ENCODE measurements at places on chromosomes 13 and 19. TPM values are rescaled to one million over a fixed set of nuclear protein-coding genes. Genes with fewer than 3 reads are reported as not detected.

- no peak for DNase-seq
Measured at GRCh38 chr13:59547950-59548349, 615.8 kb downstream of the DIAPH3 start.

DNA sequence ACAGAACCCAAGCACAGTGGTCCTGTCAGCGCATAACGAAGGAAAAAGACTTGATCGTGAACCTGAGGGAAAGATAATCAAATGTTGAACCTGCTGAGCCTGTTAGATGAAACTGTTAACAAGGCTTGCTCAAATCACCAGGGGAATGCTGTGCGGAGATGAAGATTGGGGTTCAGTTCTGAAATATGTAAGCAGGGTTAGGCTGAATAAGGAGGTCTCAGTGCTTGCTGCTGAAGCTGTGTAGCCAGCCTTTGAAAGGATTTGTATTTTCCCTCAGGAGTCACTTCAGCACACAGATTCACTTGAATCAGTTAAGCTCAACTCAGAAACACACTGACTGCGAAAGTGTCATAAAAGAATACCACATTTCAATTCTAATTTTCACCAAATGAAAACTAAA lies 793.5 kb downstream of the OLFM4 start:
- no peak for DNase-seq

DNA sequence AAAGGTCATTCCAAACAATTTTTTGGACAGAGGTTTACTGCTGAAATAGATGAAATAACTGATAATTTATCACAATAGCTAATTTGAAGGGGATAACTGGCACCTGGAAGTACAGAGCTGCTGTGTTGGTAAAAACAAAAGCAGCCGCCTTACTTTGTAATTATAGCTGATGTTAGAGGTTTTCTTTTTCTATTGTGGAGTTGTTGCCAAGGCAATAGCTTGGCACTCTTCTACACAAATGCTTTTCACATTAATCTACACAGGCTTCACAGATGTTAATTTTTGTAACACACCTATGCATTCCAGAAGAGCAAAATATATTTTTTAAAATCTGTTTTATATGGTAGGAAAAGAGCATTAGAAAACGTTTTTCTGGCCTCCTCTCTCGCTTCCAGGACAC lies 56.9 kb downstream of the LACC1 start:
- DNase-seq, result no peak

DNA sequence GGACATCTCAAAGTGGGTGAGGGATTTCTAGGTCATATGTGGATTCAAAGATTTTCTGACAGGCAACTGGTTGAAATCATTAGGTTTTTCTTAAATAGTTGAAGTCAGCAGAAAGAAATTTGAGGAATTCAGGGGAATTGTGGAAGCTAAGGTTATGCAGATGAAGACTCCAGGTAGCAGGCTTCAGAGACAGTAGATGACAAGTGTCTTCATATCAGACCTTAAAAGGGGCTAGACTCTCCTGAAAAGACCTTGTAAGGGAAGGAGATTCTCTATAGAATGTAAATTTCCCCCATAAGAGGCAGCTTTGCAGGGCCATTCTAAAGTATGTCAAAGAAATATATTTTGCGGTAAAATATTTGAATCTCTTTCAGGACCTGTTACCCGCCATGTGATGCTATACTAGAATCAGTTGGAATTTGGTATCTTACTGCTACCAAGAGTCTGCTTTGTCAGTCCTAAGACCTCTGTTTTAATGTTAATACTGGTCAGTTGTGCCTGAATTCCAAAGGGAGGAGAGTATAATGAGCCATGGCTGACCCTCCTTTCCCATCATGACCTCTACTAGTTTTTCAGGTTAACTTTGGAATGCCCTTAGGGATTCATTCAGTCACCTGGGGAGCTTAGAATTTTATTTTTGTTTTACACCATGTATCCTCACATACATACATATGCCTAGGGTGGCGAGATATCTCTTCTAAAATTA lies 1115.5 kb upstream of the SLC10A2 start:
- no peak for DNase-seq

The CLEC11A gene
- polyA plus RNA-seq, result 25.3 TPM

The RDH8 gene
- polyA plus RNA-seq, result not detected

The FLT1 gene
- polyA plus RNA-seq, result 48.6 TPM
